ENCODE measurements at places on chromosomes 5 and 9.
A peak's percentile ranks its signal among the peaks of the same experiment; 100 is the strongest.

- DNase-seq: peak; percentile 16
These were observed 586.6 kb upstream of the TLE4 start for GRCh38 chr9:78985084-78985738.

DNA sequence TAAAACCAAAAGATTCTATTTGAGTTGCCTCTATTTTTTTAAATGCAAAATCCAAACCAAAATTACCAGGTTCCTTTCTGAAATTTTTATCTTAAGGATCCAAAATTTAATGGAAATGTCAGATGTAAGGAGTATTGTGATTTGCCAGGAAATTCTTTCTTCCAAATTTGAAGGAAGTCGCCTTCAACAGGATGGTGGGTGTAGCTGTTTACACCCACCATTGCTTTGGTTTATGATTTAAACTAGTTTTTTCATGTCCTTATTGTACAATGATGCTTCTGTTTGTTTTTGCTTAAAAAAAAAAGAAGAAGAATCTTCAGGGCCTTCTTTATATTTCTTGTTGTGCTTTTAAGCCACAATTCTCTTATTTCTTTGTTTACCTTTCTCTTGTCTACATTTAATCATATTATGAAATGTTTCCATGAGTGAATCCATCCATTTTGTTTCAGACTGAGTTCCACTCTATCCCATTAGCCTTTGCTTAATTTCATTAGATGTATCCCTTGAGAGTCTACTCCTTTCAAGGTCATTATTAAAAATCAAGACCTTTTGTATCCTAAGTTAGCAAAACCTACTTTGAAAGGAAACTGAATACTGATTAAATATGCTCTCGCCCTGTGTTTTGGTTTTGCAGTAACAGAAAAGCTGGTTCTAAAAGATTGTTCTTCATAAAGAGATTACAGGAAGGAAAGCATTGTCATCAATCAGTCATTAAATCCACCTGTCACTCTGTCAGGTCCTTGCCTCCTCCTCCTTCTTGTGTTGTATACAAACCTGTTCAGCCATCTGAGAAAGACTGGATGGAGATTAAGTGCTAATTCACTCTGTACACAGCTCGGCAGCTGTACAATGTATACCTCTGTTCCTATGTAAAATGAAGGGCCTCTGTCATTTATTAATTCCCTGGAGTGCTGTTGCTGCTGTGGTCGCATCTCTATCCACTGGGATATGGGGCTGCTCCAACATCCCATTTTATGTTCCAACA is 45.5 kb upstream of the SLC2A8 start:
- no peak for DNase-seq

- DNase-seq: no peak
These were observed 21.5 kb upstream of the MAN2A1 start for GRCh38 chr5:109668237-109668636.

DNA sequence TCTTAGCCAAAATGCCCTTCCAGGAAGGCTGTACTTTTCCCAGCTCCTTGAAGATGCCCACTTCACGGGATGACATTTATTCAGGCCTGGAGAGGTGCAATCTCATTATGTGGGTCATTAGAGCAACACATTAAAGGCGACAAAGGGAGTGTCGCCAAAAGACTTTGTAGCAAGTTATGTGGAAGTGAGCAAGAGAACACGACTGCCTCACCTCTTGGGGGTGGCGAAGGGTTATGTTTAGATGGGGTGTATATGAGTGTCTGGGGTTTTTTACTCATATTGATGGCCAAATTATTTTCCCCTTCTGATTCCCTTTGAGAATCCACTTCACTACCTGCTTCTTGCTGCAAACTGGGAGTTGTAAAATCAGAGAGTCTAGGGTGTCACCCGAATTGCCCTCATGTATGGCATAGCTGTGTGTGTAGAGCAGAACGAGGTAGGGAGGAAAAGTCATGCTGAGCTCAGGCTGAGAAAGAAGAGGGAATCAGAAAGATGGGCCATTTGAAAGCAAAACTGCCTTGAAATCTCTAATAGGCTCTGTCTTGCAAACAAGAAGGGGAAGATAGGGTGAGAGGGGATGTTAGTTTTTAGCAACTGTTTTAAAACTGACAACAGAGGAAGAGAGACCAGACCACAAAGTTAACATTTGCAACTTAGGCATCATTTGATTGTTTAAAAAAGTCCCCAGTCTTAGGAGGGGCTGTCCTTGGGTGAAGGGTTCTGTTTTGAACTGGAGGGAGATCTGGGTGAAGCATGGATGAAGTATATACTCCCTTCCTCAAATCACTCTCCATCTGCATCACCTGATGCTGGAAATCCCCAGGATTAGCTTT is 97.1 kb upstream of the IL12B start:
- no peak for DNase-seq

DNA sequence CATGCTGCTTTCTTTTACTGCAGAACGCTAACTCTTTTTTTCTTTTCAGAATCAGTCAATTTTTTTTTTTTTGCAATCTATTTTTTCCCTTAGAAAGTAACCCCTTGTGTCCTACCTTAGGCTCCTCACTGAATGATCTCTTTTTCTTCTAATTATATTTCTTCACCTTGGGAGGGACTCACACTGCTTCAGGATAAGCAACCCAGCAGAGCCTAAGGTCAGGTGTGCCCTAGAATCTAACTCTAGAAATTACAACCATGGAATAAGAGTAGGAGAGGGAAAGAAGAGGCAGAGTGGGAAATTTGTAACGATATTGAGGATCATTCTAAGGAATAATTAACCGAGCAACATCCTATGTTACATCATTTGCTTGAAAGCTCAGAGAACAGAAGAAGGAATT is 564.0 kb upstream of the MEF2C start:
- DNase-seq: no peak

- no peak for DNase-seq
These were observed 12.5 kb downstream of the ADGRD2 start for GRCh38 chr9:124462739-124463138.

DNA sequence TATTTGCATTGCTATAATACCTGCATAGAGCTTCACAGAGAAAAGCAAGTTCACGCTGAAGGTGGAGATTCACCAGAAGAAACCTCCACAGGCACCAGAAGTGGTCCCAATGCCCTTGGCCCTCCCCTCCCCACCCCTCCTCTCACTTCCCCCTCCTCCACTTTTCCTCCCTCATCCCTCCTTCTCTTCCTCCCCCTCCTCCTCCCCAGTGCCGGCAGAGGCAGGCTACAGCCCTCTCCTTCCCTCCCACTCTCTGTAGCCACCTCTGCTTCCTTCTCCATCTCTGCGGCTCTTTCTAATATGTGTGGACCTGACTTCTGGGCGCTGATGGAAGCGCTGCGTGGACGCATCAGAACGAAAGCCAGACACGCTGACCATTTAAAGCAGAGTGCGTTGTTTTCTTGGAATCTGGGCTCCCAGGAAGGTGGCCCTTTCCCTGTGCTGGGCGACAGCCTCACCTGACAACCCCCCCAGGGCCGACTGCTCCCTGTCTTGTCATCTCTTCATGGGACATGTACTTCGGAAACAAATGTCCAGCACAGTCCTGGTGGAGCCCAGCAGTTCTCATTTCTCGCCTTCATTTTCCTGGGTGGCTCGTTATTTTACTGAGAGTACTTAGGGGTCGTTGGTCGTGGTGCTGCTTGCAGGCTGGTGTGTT is 29.5 kb downstream of the NDUFS6 start:
- DNase-seq: no peak

- DNase-seq: no peak
These were observed 78.7 kb upstream of the GNA14 start for GRCh38 chr9:77726814-77727213.

- DNase-seq: no peak
These were observed 50.8 kb downstream of the WDR36 start for GRCh38 chr5:111142932-111143331.

DNA sequence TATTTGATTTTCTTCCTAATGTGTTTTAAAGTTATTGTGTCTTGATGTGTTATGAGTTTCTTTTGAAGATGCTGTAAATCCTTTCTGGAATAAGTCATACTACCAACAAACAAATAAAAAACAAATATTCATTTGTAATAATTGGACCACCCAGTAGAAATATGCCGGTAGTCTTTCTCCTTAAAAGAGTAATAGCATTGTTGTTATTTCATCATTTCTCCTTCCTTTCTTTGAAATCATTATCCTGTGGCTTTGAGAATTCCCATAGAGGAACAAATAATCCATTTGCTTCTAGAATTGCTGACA is 169.4 kb downstream of the NNT start:
- no peak for DNase-seq

DNA sequence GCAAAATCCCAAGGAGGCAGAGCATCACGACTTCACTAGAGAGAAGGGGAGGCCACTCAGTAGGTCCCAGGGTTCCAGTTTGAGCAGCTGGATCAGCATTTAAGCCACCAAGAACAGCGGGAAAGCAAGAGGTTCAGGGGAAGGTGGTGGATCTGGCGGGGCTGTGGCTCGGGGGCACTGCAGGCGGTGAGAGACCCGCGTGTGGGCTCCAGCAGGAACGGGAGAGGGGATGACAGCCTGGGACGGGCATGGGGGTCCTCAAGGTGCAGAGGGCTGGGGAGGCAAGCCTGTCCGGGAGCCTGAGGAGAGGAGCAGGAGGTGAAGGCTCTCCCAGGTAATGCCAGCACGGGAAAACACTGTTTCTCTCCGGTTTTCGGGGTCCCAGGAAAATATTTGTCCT is 123.6 kb downstream of the IRX2 start:
- no peak for DNase-seq

DNA sequence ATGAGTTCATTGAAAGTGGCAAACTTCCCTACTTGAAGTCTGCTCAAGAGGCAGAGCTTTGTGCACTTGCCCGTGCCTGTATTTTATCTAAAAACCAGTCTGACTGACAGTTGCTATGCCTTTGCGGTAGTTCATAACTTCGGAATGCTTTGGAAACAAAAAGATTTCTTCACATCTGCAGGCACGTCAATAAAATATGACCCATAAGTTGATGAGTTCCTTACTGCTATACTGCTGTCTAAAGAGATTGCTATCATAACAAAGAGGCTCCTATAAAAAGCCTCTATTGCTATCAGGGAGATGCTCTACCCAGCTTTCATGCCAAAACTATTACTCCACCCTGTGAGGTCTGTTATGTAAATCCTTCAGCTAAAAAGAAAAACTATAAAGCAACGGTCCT is 25.4 kb upstream of the RNF20 start:
- peak; percentile 24 for DNase-seq

DNA sequence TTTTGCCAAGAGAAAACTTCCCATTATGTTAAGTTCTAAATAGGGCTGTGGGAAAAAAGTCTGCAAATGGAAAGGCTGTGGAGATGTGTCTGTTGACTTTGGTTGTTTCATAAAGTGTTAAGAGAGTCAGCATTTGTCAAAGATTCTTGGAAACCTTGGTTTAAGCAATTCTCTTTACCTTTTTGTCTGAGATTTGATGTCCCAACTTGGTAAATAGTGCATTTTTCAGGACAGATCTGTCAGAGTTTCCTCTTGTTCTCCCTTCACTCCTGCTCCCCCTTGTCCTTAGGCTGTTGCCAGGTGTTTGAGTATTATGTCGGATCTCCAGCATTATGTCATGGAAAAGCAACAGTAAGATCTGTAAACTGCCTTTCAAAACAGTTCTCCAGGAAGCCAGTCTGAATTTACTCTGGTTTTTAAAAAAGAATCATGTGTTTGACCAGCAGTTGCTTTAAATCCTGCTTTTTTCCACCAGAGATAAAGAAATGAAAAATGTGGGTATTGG is 79.1 kb upstream of the ADAMTSL1 start:
- DNase-seq: no peak

GRCh38 chr5:14580398-14581034 is 1.1 kb upstream of the OTULINL start:
- DNase-seq: peak; percentile 51

DNA sequence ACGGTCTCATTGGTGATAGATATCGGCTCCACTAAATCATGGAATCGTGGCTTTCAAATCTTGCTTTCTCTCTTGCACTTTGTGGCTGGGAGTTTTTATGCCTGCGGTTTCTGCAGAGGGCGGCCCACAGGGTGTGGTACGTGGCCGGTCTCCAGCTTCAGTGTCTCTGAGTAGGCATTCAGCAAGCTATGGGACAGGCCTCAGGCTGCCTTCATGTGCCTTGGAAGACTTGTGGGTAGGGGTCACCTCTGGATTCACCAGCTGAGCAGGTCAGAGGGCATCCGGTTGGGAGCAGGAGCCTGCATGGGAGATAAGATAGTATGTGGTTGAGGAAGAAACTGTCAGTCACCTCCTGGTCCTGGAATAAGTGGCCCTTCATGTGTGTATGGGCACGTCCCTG is 47.7 kb downstream of the AMBP start:
- DNase-seq: peak; percentile 79

DNA sequence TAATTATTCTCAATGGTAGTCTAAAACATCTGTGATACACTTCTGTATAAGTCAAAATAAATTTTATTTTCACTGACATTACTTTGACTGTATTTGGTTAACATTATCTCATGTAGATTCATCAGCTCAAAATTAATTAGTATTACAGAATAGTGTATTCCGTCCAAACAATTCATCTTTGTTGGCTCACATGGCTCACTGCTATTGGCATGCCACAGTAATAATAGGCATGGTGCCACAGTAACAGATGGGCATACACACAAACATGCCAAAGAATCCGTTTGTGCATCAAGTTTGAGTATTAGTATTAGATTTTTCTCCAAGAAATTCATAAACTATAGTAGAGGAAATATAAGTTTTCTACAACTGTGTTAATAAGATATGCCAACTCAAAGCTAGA is 14.2 kb downstream of the AP3B1 start:
- no peak for DNase-seq

DNA sequence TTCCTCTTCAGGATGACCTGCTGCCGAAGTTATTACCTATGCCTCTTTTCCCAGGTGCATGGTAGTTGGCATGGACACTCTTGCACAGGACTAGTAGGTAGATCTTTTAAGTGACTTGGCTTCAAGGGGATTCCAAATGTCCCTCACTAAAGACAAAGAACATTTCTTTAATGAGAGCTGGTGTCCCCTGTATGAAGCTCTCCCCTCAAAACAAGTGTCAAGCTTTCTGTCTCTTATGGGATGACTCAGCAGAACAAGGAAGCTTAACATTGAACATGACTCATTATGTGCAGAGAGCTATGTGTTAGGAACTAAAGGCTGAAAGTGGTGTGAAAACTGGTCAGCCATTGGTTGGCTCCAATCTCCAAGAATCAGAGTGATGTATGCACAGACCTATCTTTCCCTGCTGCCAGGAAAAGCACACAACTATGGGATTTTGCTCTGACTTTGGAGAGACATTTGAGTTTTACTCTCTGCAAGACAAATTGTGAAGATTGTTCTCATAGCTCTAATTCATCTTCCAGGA is 120.5 kb downstream of the PRDM6 start:
- peak; percentile 56 for DNase-seq

DNA sequence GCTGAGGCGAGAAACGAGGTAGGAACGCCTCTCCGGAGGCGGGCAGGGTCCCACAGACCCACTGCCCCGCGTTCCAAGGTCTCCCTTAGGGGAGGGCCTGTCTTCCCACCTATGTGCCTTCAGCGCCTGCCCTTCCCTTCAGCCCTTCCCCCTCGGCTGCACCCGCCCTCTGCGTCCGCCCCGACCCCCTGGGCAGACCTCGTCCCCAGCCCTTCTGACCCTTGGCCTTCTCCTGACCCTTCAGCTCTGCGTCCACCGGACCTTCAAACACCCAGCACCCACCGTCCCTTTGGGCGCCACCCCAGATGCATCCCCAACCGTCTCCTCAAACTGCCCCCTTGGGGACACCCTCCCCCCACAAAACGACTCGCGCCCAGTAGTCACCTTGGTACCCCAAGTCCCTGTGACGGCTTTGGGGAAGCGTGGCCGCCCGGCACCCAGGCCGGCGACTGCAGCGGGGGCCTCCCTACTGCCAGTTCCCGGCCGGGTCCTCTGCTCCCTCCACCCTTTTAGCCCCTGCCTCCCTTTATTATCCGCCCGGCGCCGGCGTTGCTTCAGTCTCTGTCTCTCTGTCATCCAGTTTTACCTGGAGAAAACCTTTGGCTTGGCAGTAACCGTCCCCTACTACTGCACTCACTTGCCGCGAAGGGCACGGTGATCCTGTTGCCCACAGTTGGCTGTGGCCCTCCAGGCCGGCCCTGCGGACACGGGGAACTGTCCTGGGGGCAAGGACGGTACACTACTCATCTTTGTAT is 421 bp downstream of the RUSC2 start:
- no peak for DNase-seq
